Suprapubic skin (tissue), 4 donors: ENCODE measurements at places on chromosomes 5 and 9. TPM values are rescaled to one million over a fixed set of nuclear protein-coding genes. Genes with fewer than 3 reads are reported as not detected.

HAVCR1 gene
- total RNA-seq = not detected

FAT2 gene
- 125 TPM for total RNA-seq

DAPK1 gene
- 8.9 TPM for total RNA-seq

SLC6A7 gene
- not detected for total RNA-seq

DNA sequence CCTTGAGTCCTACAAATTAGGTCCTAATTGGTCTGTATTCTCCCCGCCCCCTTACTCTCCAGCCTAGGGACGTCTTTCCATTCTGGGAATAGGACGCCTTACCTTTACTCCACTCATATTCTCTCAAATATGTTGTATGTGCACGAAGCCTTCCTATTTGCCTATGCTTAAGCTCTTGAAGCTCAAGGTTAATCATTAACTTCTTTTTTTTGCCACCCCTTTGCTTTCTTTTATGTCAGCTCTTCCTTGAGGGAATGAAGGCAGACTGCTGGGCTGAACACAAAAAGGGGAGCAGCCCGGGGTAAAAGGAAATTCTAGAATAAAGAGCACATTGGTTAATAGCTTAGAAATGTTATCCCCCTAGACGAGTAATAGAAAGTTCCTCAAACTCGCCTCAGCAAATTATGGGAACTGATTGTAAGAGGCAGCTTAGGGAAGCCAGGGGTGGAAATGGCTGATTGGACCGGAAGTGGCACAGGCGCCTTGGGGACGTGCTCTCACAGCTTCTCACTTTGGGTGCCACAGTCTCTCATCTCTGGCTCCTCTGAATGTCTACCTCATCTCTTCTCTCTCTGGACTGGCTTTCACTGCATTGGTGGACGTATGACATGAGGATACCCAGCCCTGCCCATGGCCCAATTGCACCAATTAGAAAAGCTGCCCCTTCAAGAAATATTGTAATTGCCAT, 122.3 kb upstream of the IL12B start:
- no peak overlapping the region for H3K27ac ChIP-seq
- H3K27me3 ChIP-seq = no peaks in the 10 kb centered on the region
- H3K36me3 ChIP-seq = no peaks in the 10 kb centered on the region
- DNase-seq = no peak
- H3K4me3 ChIP-seq = no peak overlapping the region

DNA sequence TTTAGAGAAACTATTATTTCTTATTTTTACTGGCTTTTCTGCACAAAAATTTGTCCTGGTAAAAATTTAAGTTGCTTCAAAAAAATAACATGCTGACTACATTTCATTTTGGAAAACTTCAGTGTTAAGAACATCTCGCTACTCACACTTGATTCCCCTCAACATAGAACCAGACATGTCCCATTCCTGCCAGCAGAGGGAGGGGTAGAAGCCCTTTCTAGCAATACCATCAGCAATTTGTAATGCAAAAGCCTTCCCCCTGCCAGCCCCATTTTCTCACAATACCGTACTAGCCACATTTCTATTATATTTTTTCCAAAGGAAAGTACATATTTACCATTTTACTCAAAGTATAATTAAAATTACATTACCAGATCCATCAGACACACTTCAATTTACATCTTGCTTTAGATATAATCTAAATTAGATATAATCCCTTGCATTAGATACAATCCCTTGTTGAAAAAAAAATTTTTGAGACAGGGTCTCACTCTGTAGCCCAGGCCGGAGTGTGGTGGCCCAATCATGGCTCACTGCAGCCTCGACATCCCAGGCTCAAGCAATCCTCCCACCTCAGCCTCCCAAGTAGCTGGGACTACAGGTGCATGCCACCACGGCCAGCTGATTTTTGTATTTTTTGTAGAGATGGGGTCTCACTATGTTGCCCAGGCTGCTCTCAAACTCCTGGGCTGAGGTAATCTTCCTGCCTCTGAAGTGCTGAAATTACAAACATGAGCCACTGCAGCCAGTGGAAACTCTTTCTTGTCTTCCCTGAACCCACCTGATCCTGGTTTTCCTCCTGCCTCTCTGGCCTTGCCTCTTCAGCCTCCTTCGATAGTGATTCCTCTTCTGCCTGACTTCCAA, 39.6 kb upstream of the IDNK start:
- H3K4me3 ChIP-seq = no peak overlapping the region
- H3K27me3 ChIP-seq = no peaks in the 10 kb centered on the region
- H3K27ac ChIP-seq = no peak overlapping the region
- no peak for DNase-seq
- H3K36me3 ChIP-seq = no peaks in the 10 kb centered on the region

- DNase-seq = no peak
- H3K27ac ChIP-seq = no peak overlapping the region
- peaks cover 9% of the 10 kb centered on the region for H3K4me1 ChIP-seq
- H3K27me3 ChIP-seq = no peaks in the 10 kb centered on the region
- no peak overlapping the region for H3K4me3 ChIP-seq
- H3K36me3 ChIP-seq = no peaks in the 10 kb centered on the region
Observed at GRCh38 chr5:180085837-180086236, 14.3 kb upstream of the RNF130 start.

DNA sequence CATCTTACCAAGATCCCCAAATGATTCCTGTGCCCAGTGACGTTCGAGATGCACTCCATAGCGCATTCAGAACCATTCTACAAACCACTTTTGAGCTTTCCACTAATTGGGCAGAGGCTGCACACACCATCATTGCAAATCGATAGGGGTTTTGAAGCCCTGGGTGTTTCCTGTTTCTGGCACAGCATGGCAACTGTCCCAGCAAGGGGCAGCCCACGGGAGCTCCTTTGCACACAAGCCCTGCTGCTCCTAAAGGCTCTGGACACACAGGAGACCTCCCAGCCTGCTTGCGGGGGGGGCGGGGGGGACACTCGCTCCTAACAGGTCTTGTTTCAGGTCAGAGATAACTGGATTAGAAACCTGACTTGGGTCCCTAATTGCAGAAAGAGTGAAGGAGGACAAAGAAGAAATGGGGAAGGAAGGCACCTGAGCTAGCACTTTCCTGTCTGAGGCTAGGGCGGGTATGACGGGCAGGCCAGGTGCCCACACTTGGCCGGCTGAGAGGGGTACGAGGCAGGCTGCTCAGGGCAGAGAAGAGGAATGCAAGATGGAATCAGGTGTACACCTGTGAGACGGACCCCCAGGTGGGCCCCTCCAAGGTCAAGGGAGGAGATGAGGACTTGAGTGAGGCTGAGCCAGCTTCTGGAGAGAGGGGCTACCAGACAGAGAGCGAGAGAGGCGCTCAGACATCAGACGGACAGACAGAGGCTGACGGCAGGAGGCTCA, 820 bp downstream of the FBP1 start:
- H3K27me3 ChIP-seq = peaks cover 9% of the 10 kb centered on the region
- no peak for DNase-seq
- peaks cover 10% of the 10 kb centered on the region for H3K4me1 ChIP-seq
- no peaks in the 10 kb centered on the region for H3K36me3 ChIP-seq
- peak overlapping the region; percentile 58 for H3K4me3 ChIP-seq
